Umbilical cord (tissue), 2 donors: ENCODE measurements at places on chromosomes 4 and X. TPM values are rescaled to one million over a fixed set of nuclear protein-coding genes. Genes with fewer than 3 reads are reported as not detected.

The CTBP1 gene
- total RNA-seq: 193 TPM

The IGFBP7 gene
- total RNA-seq: 999 TPM

The NSG1 gene
- total RNA-seq: 17.6 TPM

The CFP gene
- total RNA-seq: 0.96 TPM

The FAM149A gene
- 20.0 TPM for total RNA-seq

The MAGEA2 gene
- total RNA-seq: 0.24 TPM

The SMIM10L2A gene
- total RNA-seq: 6.5 TPM

The PRDM8 gene
- total RNA-seq: 0.48 TPM
